ENCODE measurements at places on chromosomes 1 and 21. TPM values are rescaled to one million over a fixed set of nuclear protein-coding genes. Genes with fewer than 3 reads are reported as not detected.

The KCNQ4 gene
- 3.7 TPM for total RNA-seq

The ZC3H12A gene
- 14.0 TPM for total RNA-seq

The PRR9 gene
- not detected for total RNA-seq

The PTCH2 gene
- total RNA-seq = 0.66 TPM

The ILDR2 gene
- total RNA-seq = 12.3 TPM

The KCND3 gene
- 0.35 TPM for total RNA-seq

GRCh38 chr1:183267646-183268431, 81.8 kb downstream of the LAMC2 start:
- DNase-seq = no peak

DNA sequence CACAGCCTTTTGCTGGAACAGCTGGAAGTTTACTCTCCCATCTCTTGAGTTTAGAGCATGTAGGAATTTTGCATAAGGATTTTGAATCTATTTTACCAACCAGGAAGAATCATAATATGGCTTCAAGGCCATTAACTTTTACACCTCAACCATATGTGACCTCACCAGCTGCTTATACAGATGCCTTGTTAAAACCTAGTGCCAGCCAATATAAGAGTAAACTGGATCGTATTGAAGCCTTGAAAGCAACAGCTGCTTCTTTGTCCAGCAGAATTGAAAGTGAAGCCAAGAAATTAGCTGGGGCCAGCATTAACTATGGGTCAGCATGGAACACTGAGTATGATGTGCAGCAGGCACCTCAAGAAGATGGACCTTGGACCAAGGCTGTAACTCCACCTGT, 65.4 kb downstream of the CEP350 start:
- DNase-seq = no peak

GRCh38 chr1:154624746-154625643, 17.0 kb upstream of the ADAR start:
- DNase-seq = no peak

- no peak for DNase-seq
These were observed 4.1 kb upstream of the ACTA1 start for GRCh38 chr1:229438021-229438420.

DNA sequence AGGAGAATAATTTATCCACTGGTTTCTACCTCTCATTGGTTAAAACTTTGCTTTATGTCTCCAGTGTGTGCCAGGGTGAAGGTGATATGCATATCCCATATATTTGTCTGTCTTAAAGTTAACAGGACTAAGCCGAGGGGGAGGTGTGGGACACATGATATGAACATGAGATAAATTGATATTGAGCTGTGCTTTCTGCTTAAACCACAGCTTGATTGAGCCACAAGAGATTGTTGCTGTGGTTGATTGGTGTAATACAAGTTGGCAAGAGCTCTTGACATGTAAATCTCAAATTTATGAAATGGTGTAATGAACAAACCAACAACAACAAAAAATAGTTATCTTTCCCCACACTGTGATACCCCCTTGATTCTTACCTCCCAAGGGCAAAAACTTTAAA, 1295.5 kb upstream of the NCAM2 start:
- no peak for DNase-seq

All from cardiac muscle cell (in vitro differentiated cells and primary cell).